SIG-M5 (cell line): ENCODE measurements at places on chromosomes 5 and 9.

- DNase-seq = no peak
These were observed 105.1 kb downstream of the ADCY2 start for GRCh38 chr5:7501061-7501460.

GRCh38 chr9:107226421-107226820 lies 56.7 kb upstream of the RAD23B start:
- DNase-seq = no peak

DNA sequence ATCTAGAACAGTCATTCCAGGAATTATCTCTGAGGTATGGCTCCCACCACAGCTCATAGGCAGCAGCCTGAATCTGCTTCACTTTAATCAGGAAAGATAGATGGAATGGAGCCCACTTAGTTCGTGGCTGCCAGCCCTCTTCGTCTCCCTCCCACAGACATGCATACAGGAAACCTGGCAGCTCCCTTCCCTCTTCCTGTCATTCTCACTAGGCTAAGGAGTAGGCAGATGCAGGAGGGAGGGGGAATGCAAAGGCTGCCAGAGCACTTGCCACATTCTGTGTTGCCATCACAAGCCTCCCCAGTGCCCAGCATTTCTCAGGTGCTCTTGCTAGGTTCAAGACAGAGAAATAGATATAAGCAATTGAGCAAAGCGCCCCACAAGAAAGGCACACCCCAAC lies 378.9 kb downstream of the ELAVL2 start:
- no peak for DNase-seq

DNA sequence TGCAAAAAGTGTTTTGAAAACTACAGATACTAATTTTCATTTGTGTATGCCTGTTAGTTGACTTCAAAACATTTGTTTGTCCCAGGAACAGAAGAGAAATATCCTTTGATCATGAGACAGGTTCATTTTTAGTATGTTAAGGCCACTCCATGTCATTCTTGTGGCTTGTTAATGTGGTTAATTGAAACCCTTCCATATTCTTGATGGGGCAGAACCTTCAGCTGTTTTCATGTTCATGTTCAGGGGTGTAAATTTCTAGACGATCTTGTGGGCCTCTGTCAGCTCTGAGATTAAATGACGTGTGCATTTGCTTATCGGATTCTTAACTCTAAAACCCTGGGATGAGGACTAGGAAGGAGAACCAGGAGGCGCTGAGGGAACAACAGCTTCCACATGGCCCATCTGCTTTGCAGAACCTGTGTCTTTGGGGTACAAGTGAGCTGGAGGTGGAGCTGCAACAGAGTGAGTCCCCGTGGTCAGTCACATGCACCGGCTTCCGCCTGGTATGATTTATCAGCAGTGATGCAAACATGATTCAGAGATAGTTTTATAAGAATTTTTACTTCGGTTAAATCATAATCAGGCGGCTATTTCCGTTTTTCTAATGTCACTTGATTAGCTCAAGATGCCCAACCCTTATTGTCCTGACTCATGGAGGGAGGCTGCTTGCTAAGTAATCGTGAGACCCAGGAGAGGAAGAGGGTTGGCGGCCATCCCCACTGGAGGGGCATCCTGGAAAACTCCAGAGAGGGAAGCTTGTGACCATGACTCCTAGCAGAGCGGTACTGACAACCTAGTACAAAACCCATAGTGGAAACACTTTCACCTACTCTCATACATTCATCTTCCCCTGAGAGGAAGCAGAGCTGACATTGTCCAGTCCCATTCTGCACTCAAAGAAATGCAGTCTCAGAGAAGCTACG lies 138.4 kb downstream of the C9orf152 start:
- no peak for DNase-seq

- no peak for DNase-seq
These were observed 261.8 kb downstream of the NR3C1 start for GRCh38 chr5:143141652-143142051.

GRCh38 chr5:50794812-50795211 lies 128.4 kb downstream of the PARP8 start:
- DNase-seq = no peak

- DNase-seq = no peak
These were observed 17.1 kb upstream of the DAB2 start for GRCh38 chr5:39441838-39442237.

DNA sequence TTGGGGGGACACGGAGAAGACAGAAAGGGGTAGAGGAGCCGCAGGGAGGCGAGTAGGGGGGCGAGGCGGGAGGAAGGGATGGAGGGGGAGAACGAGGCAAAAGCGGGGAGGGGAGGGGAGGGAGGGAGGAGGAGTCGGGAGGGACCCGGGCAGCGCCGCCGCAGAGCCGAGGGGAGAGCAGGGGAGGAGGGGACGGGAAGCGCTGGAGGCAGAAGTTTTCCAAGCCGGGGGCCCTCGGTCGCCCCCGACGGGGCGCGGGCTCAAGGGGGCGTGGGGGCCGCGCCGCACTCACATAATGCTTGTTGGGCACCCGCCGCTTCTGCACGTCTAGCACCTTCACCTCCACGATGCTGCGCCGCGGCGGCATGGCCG lies 353 bp downstream of the SH3PXD2B start:
- DNase-seq = no peak

- no peak for DNase-seq
These were observed 711 bp downstream of the MRPL50 start for GRCh38 chr9:101397746-101398067.

GRCh38 chr9:84839541-84839940 lies 170.0 kb downstream of the NTRK2 start:
- no peak for DNase-seq
